ENCODE measurements at places on chromosomes 13 and 19. TPM values are rescaled to one million over a fixed set of nuclear protein-coding genes. Genes with fewer than 3 reads are reported as not detected.

GRCh38 chr19:13583753-13584152 is 77.5 kb upstream of the CACNA1A start:
- no peak for DNase-seq

- no peak for DNase-seq
Measured at GRCh38 chr13:79490824-79491223, 9.9 kb downstream of the NDFIP2 start.

DNA sequence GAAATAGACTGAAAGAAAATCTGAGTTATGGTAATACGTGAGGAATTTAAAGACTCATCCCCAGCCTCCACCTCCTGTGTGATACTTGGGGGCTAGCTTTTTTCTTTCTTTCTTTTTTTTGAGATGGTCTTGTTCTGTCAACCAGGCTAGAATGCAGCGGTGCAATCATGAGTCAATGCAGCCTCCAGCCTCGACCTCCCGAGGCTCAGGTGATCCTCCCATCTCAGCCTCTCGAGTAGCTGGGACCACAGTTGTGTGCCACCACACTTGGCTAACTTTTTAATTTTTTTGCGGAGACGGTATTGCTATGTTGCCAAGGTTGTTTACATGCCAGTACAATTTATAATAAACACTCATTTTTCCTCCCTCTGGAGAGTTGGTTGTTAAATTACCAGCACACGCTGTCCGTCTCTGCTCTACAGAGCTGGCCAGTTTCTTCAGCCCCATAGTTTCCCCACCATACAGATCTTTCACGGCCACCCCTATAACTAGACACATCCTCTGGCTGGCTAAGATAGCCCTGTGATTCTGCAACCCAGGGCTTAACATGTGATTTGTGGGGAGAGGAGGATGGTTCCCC is 4.8 kb downstream of the TNFSF9 start:
- DNase-seq = no peak

DNA sequence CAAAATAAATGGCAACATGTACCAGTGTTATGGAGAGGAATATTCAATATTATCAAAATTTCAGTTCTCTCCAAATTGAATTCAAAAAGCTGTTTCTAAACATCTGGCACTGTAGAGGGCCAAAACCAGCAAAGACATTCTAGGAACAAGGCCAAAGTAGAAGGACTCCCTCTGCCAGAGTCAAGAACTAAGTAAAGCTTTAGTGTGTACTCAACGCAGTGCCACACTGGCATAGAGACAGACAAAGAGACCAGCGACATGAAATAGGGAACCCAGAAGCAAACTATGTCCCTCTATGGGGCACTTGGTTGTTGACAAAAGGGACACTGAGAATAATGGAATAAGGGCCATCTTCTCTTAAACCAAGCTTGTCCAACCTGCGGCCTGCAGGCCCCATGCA is 15.6 kb downstream of the SCGB2B2 start:
- DNase-seq = no peak

DNA sequence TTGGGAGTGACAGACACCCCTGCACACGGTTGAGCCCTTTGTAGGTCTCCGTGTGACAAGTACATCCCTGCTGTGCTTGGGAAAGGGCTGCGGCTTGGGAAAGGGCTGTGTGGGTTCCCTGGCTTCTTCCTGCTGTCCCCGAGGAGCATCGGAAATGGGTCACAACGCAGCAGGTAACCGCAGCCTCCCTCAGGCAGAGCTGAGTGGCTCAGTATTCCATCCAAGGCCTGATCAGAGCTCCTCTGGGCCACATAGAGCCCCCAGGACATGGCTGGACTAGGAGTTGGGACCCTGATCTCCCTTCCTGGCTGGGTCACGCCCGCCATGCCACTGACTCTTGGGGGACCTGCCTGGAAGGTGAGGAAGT is 16.3 kb downstream of the TECR start:
- no peak for DNase-seq

GRCh38 chr13:108313382-108313781 is 43.9 kb downstream of the TNFSF13B start:
- no peak for DNase-seq

- DNase-seq = no peak
Measured at GRCh38 chr13:29801737-29802305, 48.6 kb downstream of the UBL3 start.

- DNase-seq = no peak
Measured at GRCh38 chr13:101390461-101390860, 25.8 kb downstream of the NALCN start.

- no peak for DNase-seq
Measured at GRCh38 chr19:5220361-5220760, 120.3 kb downstream of the PTPRS start.

- peak; percentile 96 for DNase-seq
Measured at GRCh38 chr19:15280915-15281683, 48.9 kb upstream of the EPHX3 start.

GRCh38 chr13:20714563-20715329 is 11.2 kb downstream of the IL17D start:
- peak; percentile 91 for DNase-seq

GRCh38 chr13:23512762-23513395 is 57.3 kb upstream of the TNFRSF19 start:
- no peak for DNase-seq

DNA sequence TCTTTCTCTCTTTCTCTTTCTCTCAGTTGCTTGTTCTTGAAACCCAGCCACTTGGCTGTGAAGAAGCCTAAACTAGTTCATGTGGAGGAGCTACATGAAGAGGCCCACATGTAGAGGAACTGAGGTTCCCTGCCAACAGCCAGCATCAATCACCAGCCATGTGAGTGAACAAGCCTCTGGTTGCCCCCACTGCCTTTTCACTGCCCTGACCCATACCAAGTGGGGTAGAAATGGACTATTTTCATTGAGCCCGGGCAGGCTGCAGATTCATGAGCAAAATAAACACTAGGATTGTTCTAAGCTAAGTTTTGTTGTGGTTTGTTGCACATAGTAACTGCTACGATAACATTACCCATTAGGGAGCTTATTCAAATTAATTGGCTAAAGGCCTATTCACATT is 78.7 kb upstream of the FAM216B start:
- DNase-seq = no peak

- DNase-seq = no peak
Measured at GRCh38 chr13:59963827-59964226, 199.9 kb downstream of the DIAPH3 start.

- DNase-seq = peak; percentile 5
Measured at GRCh38 chr13:91167706-91168385, 179.6 kb upstream of the MIR17HG start.

GRCh38 chr13:34733721-34734120 is 208.3 kb upstream of the NBEA start:
- DNase-seq = no peak

GRCh38 chr13:71274923-71275608 is 591.9 kb downstream of the DACH1 start:
- DNase-seq = no peak

- DNase-seq = no peak
Measured at GRCh38 chr13:39900106-39900750, 244.8 kb downstream of the COG6 start.

DNA sequence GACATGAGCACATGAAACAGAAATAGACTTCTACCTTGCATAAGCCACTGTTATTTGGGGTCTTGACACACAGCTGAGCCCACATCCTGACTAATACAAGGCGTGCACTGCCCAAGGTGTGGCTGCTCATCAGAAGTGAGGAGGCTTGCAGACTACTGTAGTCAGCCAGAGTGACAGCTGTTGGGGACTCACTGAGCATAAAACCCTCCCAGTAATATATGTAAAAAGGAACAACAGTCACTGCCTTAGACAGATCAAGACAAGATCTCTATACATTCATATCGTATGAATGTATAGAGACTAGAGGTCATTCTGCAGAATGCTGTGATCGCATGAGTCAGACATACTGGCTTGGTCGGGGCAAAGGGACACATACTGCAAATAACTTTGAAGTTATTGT is 4.1 kb upstream of the C1QTNF9B start:
- no peak for DNase-seq

- no peak for DNase-seq
Measured at GRCh38 chr19:31784671-31785101, 435.4 kb upstream of the TSHZ3 start.

DNA sequence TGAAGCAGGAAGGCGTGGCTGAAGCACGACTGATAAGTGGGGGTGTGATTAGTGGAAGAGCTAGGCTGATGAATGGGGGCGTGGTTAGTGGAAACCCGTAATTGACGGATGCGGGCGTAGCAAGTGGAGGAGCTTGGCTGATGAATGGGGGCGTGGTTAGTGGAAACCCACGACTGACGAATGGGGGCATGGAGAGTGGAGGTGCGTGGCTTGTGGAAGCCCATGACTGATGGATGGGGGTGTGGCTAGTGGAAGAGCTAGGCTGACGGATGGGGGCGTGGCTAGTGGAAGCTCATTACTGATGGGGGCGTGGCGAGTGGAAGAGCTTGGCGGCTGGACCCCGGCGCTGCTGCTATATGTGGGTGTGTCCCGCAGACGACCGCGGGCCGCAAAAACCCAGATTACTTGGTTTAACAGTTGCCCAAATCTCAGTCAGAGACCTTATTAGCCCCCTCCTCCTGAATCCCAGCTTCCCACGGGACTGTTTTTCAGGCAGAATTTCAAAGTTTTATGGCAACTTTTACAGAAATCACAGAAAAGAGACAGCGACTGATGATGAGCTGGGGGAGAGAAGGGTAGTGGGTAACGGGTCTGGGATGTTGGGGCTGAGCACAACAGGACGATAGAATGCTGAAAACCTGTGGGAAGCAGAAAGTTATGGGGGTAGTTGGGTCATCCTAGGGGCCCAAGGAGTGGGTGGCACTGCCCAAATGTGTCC is 9.0 kb upstream of the MEIS3 start:
- DNase-seq = peak; percentile 93

DNA sequence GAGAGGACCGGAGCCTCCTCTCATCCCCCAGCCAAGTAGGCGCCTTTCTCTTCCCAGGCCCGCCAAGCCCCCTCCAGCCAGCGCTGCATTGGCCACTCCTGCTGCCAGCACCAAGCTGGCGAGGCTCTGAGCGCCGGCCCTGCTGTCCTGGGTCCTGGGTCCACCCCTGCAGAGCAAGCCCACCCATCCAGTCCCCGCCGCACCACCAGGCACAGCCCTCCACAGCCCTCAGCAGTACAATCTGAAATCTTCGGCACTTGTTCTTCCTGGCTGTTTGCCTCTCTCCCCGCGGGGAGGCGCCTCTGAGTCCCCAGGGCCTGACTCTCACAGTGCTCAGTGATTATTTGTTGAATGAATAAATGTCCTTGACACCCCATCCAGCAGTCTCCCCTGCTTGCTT is 236.4 kb upstream of the SGCG start:
- no peak for DNase-seq

DNA sequence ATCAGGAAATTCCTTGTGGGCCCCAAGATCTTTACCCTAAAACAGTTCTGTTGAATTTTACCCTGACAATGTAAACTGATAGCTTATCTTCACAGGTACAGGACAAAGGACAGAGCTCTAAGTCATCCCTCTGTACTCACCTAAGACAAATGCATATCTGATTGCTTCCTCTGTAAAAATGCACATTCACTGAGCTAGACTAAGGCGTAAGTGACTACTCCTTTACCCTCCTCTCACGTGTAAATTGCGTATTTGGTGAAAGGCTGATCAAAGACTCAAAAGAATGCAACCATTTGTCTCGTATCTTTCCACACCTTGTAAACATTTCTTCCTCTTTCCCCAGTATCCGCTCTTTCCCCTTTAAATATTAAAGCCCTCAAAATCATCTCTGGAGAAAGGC is 80.6 kb upstream of the LRCH1 start:
- no peak for DNase-seq

- DNase-seq = no peak
Measured at GRCh38 chr13:19955873-19956559, 2.5 kb upstream of the ZMYM2 start.

DNA sequence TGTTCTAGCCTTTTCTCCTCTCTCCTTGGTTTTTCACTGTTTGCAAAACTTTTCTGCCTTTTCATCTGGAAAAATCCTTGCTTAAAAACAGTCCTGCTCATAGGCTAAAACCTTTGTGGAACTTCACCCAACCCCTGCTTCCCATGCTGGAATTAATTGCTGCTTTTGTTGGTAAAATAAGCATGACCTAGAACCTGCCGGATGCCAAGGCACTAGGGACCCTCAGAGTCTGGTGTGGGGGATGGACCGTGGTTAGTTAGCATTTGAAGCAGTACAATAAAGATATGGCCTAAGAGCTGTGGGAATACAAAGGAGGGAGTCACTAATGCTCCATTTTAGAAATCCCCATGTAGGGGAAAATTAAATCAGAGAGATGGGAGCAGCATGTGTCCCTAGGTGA is 326.3 kb downstream of the KCNRG start:
- DNase-seq = no peak

GRCh38 chr19:47074621-47075020 is 26.2 kb upstream of the TMEM160 start:
- DNase-seq = no peak

DNA sequence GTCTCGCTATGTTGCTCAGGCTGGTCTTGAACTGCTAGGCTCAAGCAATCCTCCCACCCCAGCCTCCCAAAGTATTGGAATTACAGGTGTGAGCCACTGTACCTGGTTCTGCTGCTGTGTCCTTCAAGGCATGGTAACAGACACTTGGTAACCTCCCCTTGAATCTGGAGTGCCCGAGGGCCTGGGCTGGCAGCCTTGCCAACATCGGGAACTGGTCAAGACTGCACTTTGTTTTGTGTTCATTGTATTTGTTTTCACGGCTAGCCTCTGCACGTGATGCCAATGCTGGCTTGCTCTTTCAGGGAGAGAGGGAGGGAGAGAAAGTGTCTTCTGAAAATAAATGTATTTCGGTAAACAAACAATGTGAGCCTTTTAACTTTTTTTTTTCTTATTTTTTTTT is 12.0 kb downstream of the CERS4 start:
- DNase-seq = no peak

- DNase-seq = no peak
Measured at GRCh38 chr19:38252385-38252784, 3.8 kb downstream of the PPP1R14A start.

DNA sequence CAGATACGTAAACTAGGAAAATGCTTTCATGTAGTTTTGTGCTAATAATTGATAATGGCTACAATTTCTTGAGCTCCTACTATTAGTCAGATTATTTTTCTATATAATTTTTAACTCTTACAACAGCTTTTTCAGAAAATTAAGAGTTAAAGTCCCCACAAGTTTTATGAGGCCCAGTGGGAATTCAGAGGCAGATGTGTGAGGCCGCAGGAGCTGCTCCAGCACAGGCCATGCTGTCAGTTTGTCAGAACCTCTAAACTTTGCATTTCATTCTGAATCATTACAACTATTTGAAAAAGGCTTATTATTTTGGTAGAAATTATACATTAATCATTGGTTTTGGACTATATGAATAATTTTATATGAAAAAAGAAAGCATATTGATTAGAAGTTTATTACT is 370.8 kb downstream of the MYO16 start:
- no peak for DNase-seq

GRCh38 chr13:50326811-50327210 is 311.6 kb downstream of the KCNRG start:
- no peak for DNase-seq

The SHC2 gene
- total RNA-seq = not detected

The IL17D gene
- 2.2 TPM for total RNA-seq

The NKPD1 gene
- total RNA-seq = not detected

The CILP2 gene
- 0.66 TPM for total RNA-seq

The CRLF1 gene
- 6.6 TPM for total RNA-seq

The EPS8L1 gene
- total RNA-seq = not detected

The FREM2 gene
- total RNA-seq = not detected

The ZNF99 gene
- total RNA-seq = not detected

The SULT2A1 gene
- not detected for total RNA-seq

The APOC1 gene
- total RNA-seq = not detected

The NRTN gene
- total RNA-seq = not detected

The RASIP1 gene
- not detected for total RNA-seq

The SHISA2 gene
- total RNA-seq = not detected

The SAFB2 gene
- 12.3 TPM for total RNA-seq

The LILRB1 gene
- not detected for total RNA-seq

The ALOX5AP gene
- not detected for total RNA-seq

The ADM5 gene
- 0.33 TPM for total RNA-seq

The SMIM44 gene
- total RNA-seq = not detected
